ENCODE measurements at places on chromosomes 7 and 10.

DNA sequence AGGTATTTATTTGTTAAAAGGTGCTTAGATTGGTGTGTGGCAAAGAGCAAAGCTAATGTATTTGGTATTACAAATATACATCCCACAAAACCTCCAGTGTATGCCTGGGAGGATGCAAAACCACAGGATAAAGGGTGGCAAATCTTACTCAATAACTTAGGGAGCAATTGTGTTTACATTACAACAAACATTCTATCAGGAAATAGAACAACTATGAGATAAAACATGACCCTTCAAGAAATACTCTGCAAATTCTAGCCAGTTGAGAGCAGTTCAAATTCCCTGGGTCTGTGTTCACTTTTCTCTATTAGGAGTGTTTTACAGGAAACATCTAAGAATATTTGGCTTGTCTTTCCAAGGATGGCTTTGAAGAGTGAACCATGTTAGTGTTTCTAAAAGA lies 64.9 kb downstream of the CUL1 start:
- no peak for DNase-seq

GRCh38 chr10:131649617-131650016 lies 251.2 kb upstream of the PPP2R2D start:
- no peak for DNase-seq

- DNase-seq, result no peak
Observed at GRCh38 chr7:138892812-138893211, 88.4 kb downstream of the KIAA1549 start.

GRCh38 chr7:127393368-127394058 lies 1.0 kb upstream of the ZNF800 start:
- no peak for DNase-seq

DNA sequence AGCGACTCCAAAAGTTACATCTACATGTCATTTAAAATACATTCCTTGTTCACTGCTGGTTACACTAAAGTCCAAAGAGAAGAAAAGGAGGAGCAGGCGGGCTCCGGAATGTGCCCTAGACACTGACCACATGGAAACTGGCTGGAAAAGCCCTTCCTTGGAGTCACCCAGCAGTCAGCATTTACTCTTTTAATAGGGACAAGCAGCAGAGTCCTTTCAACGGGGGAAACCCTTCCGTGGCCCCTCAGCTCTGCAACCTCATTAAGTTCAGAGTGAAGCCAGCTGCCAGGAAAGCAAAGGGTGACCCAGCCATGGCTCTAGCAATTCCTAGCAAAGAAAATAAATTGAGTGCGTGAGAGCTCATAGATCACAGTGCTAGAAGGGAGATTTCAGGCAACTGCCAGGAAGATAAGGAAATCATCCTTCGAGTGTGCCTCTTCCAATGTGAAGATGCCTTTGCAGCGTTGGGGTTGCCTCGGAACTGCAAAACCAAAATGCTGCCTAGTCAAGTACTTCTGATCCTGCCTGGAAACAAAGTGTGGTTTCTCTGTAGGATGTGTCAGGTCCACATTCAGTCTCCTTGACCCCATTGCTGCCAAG lies 101.6 kb downstream of the SORBS1 start:
- DNase-seq, result no peak

DNA sequence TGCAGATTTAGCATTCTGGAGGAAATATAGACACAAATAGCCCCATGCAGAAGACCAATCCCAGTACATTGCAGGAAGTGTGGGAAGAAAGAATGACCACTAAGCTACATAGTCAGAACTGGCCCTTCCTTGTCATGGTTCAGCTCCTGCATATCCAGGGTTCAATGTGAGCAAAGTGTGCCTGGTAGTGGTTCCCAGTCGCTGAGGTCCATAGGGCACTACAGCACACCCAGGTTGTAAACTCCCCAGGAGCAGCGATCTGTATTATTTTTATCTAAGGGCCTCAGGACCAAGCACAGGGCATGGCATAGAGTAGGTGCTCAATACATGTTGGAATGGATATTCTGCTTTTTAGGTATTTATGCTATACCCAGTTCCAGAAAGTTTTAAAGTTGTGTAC lies 114.4 kb downstream of the RTKN2 start:
- no peak for DNase-seq

GRCh38 chr7:123528265-123528664 lies 6.1 kb downstream of the IQUB start:
- no peak for DNase-seq

GRCh38 chr10:14040787-14041631 lies 289.7 kb downstream of the FRMD4A start:
- DNase-seq, result no peak

- peak; percentile 100 for DNase-seq
Observed at GRCh38 chr7:25862261-25863004, 289.6 kb upstream of the NFE2L3 start.

GRCh38 chr7:27640884-27641574 lies 21.7 kb downstream of the HIBADH start:
- no peak for DNase-seq

DNA sequence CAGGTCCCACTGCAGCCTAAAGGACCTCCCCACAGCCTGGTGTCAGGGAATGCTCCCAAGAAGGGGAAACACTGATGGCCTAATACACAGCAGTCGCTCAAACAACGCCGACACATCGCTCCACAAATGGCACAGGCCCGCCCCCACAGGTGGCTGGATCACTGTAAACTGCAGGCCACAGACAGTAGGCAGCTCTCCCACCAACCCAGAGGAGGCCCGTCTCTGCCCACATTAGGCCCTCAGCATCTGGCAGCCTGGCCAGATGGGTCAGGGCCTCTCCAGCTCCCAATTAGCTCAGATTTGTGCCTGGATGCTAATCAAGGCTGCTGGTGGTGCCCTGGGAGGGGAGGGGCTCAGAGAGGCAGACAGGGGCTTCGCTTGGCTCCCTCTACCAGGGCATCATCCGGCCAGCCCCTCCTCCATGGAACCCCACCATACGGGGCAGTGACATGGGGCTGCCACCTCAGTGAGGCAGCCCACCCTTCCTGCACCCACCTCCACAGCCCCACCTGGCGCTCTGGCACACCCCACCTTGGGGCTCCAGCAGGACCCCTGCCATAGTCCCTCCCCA lies 42.7 kb downstream of the CAMK2B start:
- DNase-seq, result no peak

DNA sequence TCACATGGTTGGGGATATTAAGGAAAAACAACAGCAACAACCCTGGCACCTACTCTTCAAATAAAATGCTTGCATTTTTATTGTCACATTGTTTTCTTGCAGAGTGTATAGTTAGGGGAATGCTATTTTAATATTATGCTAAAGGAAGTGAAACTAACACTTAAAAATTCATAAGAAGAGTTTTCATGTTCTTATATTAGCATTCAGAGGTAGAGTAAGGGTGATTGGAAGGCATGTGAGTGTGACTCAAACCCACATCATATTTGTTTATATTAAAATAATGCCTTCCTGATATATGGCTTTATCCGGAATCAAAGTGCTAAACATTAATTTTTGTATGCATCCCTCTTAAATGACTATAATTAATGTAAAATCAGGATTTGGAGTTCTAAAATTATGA lies 59.8 kb upstream of the TES start:
- DNase-seq, result no peak

GRCh38 chr7:133675510-133676218 lies 422.8 kb downstream of the EXOC4 start:
- no peak for DNase-seq

- no peak for DNase-seq
Observed at GRCh38 chr7:76142861-76143260, 58.8 kb upstream of the SRRM3 start.

GRCh38 chr7:142961973-142962926 lies at the start of gene KEL:
Gene KEL, minus strand, starts transcription at chr7:142962363. Its CDS starts 157 bp downstream, at chr7:142962206.
- no peak for DNase-seq

- DNase-seq, result no peak
Observed at GRCh38 chr10:29482591-29483431, 152.0 kb downstream of the SVIL start.

DNA sequence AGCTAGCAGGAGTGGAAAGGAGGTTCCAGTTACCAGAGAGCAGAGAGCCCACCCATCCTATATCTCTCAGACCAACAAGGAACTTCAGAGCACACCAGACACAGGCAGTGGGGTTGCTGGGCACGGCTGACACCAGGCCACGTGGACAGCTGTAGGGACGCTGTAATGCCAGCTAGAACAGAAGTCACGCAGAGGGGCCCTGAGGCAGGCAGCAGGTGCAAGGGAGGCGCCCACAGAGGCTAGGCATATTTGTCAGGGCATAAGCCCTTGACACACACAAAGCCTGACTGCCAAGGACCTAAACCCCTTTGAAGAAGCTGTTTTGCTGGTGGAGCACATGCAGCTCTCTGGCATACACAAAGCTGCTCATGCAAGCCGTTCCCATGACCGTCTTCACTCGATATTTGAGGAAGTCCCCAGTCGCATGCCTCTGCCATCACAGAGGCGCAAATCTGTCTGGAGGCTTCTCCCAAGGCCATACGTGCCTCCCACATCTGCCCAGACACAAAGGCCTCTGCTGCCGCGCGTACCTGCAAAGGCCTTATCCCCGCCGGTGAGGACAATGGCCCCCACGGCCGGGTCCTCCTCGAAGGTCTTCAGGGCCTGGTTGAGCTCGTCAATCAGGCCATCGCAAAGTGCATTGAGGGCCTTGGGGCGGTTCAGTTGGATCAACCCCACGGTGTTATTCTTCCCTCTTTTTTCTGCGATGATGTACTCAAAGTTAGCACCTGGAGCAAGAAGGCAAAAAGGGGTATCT lies 2.9 kb downstream of the ECHS1 start:
- no peak for DNase-seq

DNA sequence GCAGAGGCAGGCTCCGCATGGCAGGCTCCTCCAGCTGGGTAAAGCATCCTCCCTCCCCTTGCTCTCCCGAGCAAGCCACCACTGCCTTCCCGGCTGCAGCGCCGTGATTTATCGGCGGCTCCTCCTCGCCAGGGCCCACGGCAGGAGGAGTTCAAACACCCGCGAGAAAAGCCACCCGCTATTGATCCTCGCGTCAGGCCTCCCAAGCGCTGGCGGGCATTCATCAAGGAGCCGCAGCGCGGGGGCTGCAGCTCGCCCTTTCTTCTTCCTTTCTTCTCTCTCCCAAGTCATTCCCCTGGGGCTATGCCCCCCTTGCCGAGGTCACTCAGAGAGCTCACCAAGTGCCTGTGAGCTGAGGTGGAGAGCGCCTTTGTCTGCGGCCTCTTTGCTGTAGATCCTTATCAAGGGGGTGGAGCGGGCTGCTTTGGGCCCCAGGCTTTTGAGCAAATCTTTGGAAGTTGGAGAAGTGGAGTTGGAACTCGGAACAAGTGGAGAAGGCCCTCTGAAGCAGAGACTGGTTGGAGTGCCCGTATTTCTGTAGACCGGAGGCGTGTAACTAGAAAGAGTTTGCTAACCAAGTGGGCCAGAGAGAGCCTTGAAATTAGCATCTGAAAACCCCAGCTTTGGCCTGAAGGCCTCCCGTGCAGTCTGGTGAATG lies 107.2 kb upstream of the PPIF start:
- DNase-seq, result no peak

DNA sequence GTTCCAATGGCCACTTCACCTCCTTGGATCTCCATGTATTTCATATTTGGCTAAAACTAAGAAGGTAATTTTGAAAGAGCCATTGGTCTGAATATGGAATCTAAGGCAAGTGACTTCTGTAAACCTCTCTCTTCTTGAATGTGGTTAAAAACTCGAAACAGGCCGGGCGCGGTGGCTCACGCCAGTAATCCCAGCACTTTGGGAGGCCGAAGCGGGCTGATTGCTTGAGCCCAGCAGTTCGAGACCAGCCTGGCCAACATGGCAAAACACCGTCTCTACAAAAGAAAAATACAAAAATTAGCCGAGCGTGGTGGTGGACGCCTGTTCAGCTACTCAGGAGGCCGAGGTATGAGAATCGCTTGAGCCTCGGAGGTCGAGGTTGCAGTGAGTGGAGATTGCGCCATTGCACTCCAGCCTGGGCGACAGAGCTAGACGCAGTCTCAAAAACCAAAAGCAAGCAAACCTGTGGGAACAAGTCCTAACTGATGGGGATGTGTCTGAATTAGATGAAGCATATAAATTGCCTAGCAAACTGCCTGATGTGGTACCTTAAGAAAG lies 2.2 kb downstream of the LANCL2 start:
- no peak for DNase-seq

- no peak for DNase-seq
Observed at GRCh38 chr7:105015390-105015965, 1.5 kb downstream of the KMT2E start.

GRCh38 chr10:107686095-107686494 lies 521.6 kb upstream of the SORCS1 start:
- no peak for DNase-seq

GRCh38 chr7:34727464-34727995 lies 69.5 kb downstream of the NPSR1 start:
- no peak for DNase-seq

DNA sequence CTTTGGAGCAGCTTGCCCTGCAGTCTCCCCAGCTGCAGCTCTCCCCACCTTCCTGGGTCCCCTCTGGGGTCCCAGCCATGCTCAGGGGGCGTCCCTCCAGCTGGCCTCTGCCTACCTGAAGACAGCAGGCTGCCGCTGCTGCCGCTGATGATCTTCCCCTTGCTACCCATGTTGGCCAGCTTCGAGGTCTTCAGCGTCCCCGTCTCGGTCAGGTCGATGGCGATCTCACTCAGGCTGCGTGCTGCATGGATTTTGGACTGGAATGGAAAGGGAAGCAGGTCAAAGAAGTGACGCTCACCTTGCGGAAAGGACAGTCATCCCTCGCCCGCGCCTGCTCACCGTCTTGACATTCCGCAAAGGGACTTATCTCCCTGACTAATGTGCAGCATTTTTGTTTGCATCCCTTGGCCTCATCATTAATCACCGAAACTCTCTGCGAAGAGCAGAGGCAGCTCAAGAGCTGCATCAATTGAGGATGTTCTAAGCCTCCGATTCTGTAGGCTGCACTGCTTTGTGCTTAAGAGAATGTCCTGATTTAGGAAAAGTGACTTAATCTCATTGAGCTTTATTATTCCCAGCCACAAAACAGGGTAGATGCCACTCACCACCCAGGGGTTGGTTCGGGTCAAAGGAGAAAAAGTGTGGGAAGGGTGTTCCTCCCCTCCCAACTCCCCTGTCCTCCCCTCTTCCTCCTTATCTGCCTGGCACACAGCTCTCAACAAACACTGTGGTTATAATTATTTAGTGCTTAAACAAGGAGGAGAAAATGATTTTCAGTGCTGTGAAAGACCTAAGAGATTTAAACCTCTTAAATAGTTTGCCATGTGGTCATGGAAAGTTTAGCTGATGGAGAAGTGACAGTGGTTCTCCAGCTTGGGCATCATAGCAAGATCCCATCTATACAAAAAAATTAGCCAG lies 107.3 kb downstream of the PRPF18 start:
- no peak for DNase-seq

GRCh38 chr7:113812591-113813255 lies 106.1 kb downstream of the PPP1R3A start:
- DNase-seq, result no peak

GRCh38 chr7:102966465-102966864 lies 53.7 kb downstream of the LRRC17 start:
- DNase-seq, result no peak

DNA sequence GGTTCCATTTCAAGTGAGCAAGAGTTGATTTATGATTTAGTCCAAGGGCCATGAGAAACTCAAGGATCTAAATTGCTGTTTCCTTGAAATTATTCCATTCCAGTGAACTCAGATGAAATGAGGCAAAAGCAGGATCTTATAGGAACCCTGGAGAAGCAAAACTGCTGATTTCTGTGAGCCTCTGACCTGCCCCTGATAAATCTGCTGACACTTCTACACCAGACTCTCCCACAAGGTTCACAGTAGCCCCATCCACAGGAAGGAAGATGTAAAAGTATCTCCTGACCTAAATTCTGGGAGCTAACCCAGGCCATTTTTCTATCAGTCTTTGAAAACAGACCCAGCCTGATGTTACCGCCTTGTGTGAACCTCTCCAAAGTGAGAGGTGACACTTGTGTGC lies 987.6 kb upstream of the AUTS2 start:
- DNase-seq, result no peak
